ENCODE measurements at places on chromosomes 11 and 22. TPM values are rescaled to one million over a fixed set of nuclear protein-coding genes. Genes with fewer than 3 reads are reported as not detected.

Gene PCSK7
- total RNA-seq = 24.0 TPM

Gene APOBEC3G
- total RNA-seq = 4.2 TPM

Gene SYCE3
- total RNA-seq = not detected

Gene LDHAL6A
- total RNA-seq = not detected

Gene C11orf86
- total RNA-seq = not detected

Gene TMEM218
- 6.2 TPM for total RNA-seq

Gene CRYAB
- total RNA-seq = 6,704 TPM

Gene SCGB1D2
- total RNA-seq = 1.6 TPM

- peak within 1 kb of the TSS; percentile 99 for H3K27ac ChIP-seq
- peak; percentile 83 for DNase-seq
- peaks cover 6% of the 10 kb centered on the region for H3K36me3 ChIP-seq
Observed at GRCh38 chr22:37019309-37020191, at the start of the genes MPST and TST. MPST (plus strand) TSS chr22:37019742; CDS start chr22:37019837, 95 bp downstream. TST (minus strand) TSS chr22:37019447; CDS start chr22:37018732, 715 bp downstream.

DNA sequence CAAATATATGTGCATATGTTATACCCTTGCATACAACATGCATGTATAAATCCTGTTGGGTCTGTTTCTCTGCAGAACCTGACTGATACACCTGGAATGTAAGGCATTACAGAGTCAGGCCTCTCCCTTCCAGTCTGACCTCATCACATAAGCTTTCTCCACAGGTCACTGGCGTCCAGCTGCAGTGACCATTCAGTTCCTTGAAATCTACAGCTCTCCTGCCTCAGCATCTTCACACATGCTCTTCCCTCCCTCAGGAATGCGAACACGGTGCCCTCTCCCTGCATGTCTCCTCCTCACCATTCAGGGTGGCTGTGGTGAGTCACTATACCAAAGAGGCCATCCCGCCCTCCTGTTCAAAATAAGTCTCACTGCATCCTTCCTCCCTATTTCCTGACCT is 657.8 kb upstream of the B3GAT1 start:
- DNase-seq = no peak
- H3K27me3 ChIP-seq = no peaks in the 10 kb centered on the region
- no peak overlapping the region for H3K27ac ChIP-seq
- H3K4me1 ChIP-seq = no peaks in the 10 kb centered on the region

GRCh38 chr11:69817265-69818230 is 1.7 kb downstream of the FGF3 start:
- peak overlapping the region; percentile 52 for H3K4me3 ChIP-seq
- H3K27me3 ChIP-seq = peaks cover 94% of the 10 kb centered on the region
- H3K36me3 ChIP-seq = no peaks in the 10 kb centered on the region

GRCh38 chr11:115257678-115258077 is 246.5 kb downstream of the CADM1 start:
- no peak overlapping the region for H3K27ac ChIP-seq
- no peaks in the 10 kb centered on the region for H3K27me3 ChIP-seq
- no peak for DNase-seq
- H3K4me1 ChIP-seq = no peaks in the 10 kb centered on the region
- H3K4me3 ChIP-seq = no peak overlapping the region

DNA sequence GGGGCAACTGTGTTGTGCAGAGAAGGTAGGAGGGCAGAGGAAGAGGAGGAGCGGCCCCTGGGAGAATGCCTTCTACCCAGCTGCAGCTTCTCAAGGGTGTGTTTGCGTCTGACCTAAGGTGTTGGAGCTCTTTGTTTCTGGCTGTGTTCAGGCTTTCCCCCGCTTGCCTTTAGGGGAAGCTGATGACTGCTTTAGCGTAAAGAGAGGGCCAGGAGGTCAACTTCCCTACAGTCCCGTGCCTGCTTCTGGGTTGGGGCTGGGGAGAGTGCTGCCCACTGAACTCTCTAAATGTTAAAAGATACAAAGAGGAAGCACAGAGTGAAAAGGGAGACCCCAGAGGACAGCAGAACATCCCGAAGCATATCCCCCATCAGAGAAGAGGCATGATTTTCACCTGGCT is 99.2 kb downstream of the PTPRJ start:
- peaks cover 22% of the 10 kb centered on the region for H3K4me1 ChIP-seq
- no peaks in the 10 kb centered on the region for H3K36me3 ChIP-seq
- H3K4me3 ChIP-seq = no peak overlapping the region
- H3K27me3 ChIP-seq = no peaks in the 10 kb centered on the region
- DNase-seq = no peak
- H3K27ac ChIP-seq = no peak overlapping the region

GRCh38 chr22:24164243-24164642 is 17.0 kb upstream of the SUSD2 start:
- no peaks in the 10 kb centered on the region for H3K27me3 ChIP-seq
- H3K36me3 ChIP-seq = peaks cover 48% of the 10 kb centered on the region
- no peak overlapping the region for H3K4me3 ChIP-seq
- H3K4me1 ChIP-seq = peaks cover 82% of the 10 kb centered on the region
- H3K27ac ChIP-seq = peak overlapping the region; percentile 91
- no peak for DNase-seq

- H3K27me3 ChIP-seq = no peaks in the 10 kb centered on the region
- H3K4me3 ChIP-seq = no peak overlapping the region
- no peak overlapping the region for H3K27ac ChIP-seq
- peak; percentile 49 for DNase-seq
- H3K4me1 ChIP-seq = peaks cover 11% of the 10 kb centered on the region
Observed at GRCh38 chr22:29503811-29504372, 23.9 kb downstream of the NEFH start.

GRCh38 chr11:11836676-11837231 is 5.0 kb upstream of the USP47 start:
- no peak overlapping the region for H3K27ac ChIP-seq
- no peak for DNase-seq
- peaks cover 10% of the 10 kb centered on the region for H3K4me1 ChIP-seq
- H3K4me3 ChIP-seq = no peak overlapping the region
- no peaks in the 10 kb centered on the region for H3K27me3 ChIP-seq
- H3K36me3 ChIP-seq = no peaks in the 10 kb centered on the region

- no peak for DNase-seq
- H3K27me3 ChIP-seq = peaks cover 26% of the 10 kb centered on the region
- no peak overlapping the region for H3K27ac ChIP-seq
- H3K4me3 ChIP-seq = no peak overlapping the region
- no peaks in the 10 kb centered on the region for H3K4me1 ChIP-seq
Observed at GRCh38 chr11:92782806-92783205, 186.6 kb upstream of the MTNR1B start.

GRCh38 chr22:18950141-18950540 is 14.0 kb upstream of the PRODH start:
- no peak for DNase-seq
- no peaks in the 10 kb centered on the region for H3K36me3 ChIP-seq
- no peak overlapping the region for H3K27ac ChIP-seq
- H3K27me3 ChIP-seq = peaks cover 42% of the 10 kb centered on the region

DNA sequence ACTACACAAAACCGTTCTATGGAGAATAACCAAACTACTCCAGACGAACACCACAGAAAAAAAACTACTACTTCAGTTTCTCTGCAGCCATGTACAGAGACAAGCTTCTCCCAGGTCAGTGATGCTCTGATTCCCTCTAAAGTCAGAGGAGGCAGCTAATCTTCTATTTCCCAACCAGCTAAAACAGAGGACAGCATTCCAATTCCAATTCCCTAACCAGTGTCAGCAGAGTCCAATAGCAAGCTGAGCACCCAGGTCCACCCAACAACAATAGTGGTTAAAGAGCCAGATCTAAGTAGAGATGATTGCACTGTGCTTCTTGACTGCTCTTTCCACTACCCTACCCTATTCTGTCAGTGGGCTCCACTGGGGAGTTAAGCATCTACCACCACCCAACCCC is 6.7 kb downstream of the XKR3 start:
- DNase-seq = no peak
- H3K36me3 ChIP-seq = no peaks in the 10 kb centered on the region
- H3K27ac ChIP-seq = no peak overlapping the region
- H3K27me3 ChIP-seq = peaks cover 4% of the 10 kb centered on the region

DNA sequence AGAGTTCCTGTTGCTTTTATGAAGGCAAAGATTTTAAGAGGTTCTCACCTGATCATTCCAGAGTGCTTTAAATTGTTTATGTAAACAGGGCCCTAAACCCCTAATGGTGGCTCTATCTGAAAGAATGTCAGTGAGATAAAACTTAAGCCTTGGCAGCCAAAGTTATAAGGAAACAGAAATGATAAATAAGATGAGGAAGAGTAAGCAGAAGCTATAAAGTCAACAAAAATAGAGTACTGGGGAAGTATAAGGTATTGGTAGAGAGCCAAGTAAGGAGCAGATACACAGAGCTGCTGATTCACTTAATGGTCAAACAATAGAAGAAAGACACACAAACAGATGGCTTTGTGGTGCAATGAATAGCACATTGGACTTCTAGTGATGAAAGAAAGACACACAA is 37.9 kb downstream of the TMPRSS5 start:
- no peaks in the 10 kb centered on the region for H3K27me3 ChIP-seq
- H3K4me3 ChIP-seq = no peak overlapping the region
- no peaks in the 10 kb centered on the region for H3K36me3 ChIP-seq
- no peaks in the 10 kb centered on the region for H3K4me1 ChIP-seq
- no peak for DNase-seq
- H3K27ac ChIP-seq = no peak overlapping the region

GRCh38 chr22:37549704-37550059 is 10.6 kb upstream of the CDC42EP1 start:
- DNase-seq = no peak
- H3K4me1 ChIP-seq = peaks cover 86% of the 10 kb centered on the region

GRCh38 chr22:19811811-19812771 is 42.6 kb downstream of the GNB1L start:
- H3K4me1 ChIP-seq = peaks cover 6% of the 10 kb centered on the region
- no peaks in the 10 kb centered on the region for H3K27me3 ChIP-seq
- H3K4me3 ChIP-seq = no peak overlapping the region
- H3K36me3 ChIP-seq = no peaks in the 10 kb centered on the region
- no peak for DNase-seq
- no peak overlapping the region for H3K27ac ChIP-seq

- peaks cover 21% of the 10 kb centered on the region for H3K4me1 ChIP-seq
- H3K36me3 ChIP-seq = no peaks in the 10 kb centered on the region
- no peak overlapping the region for H3K4me3 ChIP-seq
- DNase-seq = no peak
- peak overlapping the region; percentile 67 for H3K27ac ChIP-seq
Observed at GRCh38 chr22:29872989-29873388, 10.0 kb upstream of the MTMR3 start.

DNA sequence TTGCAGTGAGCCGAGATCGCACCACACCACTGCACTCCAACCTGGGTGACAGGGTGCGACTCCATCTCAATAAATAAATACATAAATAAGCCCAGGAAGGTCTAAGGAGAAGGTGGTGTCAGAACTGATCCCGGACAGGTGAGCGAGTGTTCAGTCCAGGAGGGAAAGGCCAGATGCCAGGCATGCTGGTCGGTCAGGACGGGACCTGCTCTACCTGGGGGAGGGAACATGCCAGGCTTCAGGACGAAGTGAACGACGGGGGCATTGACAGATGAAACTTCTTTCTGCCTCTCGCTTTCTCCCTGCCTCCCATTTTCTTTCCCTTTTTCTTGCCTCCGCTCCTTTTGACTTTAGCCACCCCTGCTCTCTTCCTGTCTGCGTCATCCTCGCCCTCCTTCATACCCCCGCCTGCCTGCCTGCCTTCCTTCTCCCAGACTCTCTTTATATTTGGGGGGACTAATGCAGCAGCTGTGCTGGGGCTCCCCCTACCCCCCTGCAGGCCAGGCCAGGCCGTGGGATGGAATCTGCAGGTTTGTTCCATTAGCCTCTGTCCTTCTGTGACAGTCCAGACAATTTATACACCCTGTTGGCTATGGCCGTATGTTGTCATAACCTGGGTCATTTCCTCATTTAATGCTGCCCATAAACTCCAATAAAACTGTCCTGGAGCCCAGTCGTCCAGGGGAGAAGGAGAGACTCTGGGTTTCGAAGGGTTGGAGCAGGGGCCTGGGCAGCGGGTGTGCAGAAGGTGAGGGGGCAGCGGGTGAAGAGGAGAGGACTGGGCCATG is 209.2 kb upstream of the TBCEL start:
- peaks cover 54% of the 10 kb centered on the region for H3K27me3 ChIP-seq
- DNase-seq = no peak
- H3K4me3 ChIP-seq = no peak overlapping the region
- H3K4me1 ChIP-seq = no peaks in the 10 kb centered on the region
- H3K27ac ChIP-seq = no peak overlapping the region
